ENCODE measurements at places on chromosomes 11 and 22.

DNA sequence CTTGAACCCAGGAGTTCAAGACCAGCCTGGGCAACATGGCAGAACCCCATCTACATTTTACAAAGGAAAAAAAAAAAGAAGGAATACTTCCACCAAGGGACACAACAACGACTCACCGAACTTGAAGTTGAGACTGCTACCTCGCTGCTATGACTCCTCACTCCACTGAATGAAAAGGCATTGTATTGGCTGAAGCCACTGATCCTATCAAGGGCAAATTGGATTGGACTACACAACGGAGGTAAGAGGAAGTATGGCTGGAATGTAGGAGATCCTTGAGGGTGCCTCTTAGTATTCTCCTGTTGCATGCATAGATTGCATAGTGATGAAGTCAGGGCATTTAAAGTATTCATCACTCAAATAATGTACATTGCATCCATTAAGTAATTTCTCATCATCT is 97.9 kb downstream of the CWF19L2 start:
- no peak for DNase-seq

DNA sequence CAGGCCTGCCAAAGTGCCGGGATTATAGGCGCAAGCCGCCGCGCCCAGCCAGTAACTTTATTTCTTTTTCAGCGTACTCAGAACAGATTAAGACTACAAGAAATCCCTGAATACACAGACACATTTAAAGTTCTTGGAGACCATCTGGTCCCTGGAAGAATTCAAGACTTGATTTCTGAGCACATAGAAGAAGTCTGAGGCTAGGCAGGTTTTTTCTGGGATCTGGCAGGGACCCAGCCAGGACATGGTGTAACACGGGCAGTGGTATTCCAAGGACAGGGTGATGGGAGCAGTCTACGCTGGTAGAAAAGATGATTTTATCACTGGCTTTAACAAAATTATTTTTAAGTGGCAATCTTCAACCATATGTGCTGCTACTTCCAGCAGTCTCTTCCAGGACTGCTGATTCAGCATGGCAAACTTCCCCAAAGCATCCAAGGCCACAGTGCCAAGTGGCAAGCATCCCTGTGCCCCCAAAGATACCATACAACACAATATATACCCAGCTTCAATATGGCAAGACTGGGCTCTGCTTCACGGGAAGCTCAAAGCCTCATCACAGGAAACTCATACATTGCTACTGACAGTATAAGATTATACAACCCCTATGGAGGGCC is 105.2 kb upstream of the OR5AK2 start:
- no peak for DNase-seq

GRCh38 chr22:18056807-18057474 is 20.8 kb upstream of the PEX26 start:
- DNase-seq = no peak

DNA sequence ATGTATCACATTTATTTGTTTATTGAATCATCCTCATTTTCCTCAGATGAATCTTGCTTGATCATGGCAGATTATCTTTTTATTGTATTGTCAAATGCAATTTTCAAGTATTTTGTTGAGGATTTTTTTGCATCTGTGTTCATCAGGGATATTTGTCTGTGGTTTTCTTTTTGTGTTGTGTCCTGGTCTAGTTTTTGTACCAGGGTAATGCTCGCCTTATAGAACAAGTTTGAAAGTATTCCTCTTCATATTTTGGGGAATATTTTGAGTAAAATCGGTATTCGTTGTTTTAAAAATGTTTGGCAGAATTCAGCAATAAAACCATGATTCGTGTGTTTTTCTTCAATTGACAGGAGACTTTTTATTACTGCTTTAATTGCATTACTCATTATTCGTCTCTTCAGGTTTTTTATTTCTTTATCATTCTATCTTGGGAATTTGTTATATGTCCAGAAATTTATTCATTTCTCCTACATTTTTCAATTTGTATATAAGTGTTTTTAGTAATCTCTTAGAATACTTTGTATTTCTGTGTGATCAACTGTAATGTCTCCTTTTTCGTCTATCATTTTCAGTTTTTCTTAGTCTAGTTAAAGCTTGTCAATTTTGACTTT is 113.4 kb upstream of the SERPIND1 start:
- DNase-seq = no peak

Measured in cerebellar cortex (tissue), 1 donor.